ENCODE measurements at places on chromosomes 1 and 21.

GRCh38 chr1:56525489-56526041, 53.8 kb downstream of the PLPP3 start:
- no peak for DNase-seq

DNA sequence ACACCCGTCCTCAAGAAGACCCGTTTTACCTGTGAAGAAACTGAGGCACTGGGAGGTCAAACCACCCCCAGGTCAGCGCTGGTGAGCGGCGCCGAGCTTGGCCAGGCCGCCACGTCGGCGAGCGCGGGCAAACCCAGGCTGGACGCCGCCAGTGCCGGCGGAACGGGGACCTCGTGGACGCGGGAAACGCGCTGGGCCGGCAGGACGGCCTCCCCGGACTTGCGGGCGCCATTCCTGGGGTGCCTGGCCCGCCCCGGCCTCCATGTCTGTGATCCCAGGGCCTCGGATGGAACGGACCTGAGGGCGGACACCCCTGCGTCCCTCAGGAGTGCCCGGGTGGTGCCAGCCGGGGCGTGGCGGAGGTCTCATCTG, 764 bp upstream of the SUMO3 start:
- no peak for DNase-seq

DNA sequence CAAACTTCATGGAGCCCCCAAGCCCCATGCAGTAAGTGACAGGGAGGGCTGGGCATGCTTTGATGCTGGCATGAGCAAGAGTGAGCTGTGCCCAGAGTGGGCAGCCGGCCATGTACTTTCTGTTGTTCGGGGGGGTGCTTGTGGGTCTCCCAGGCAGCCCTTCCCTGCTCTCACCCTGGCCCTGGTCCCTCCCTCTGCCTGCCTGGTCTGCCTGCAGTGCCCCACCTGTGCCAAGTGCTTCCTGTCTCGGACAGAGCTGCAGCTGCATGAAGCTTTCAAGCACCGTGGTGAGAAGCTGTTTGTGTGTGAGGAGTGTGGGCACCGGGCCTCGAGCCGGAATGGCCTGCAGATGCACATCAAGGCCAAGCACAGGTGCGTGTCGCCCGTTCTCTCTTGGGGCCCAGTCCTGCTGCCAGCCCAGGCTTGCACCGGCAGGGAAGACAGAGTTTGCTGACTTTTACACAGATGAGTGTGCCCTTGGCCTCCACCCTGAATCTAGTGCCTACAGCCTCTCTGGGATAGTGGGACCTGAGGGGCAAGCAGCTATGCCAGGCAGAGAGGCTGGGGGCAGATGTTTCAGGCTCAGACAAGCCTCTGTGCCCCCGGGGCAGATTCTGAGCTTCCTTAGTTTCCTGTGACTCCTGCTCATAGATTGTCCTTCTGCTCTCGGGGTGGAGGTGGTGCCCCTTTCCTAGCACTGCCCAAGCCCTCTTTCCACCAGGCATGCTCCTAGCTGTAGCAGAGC, 7.6 kb downstream of the ZBTB48 start:
- no peak for DNase-seq

DNA sequence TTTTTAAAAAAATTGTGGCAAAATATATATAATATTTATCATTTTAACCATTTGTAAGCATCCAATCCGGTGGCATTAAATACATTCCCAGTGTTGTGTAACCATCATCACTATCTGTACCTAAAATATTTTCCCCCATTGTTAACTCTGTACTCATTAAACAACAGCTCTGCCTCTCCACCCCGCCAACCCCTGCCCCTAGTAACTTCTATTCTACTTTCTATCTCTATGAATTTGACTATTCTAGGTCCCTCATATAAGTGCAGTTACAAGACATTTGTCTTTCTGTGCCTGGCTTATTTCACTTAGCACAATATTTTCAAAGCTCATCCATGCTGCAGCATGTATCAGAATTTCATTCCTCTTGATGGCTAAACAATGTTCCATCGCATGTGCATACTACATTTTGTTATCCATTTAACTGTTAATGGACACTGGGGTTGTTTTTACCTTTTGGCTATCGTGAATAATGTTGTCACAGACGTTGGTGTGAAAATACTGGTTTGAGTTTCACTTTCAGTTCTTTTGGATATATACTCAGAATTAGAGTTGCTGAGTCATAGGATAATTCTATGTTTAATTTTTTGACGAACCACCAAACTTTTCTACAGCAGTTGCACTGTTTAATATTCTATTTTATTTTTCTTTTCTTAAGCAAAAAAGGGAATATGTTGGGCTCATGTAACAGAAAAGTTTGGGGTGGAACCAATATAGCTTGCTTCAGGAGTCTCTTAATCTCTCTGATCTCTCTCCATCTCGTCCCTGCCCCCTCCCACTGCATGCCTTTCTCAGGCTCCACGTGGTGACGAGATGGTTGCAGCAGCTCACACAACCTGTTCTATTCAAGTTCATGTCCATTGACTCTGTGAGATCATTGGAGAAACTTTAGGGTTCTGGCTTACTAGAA, 25.2 kb upstream of the RCAN1 start:
- no peak for DNase-seq

- DNase-seq, result no peak
Measured at GRCh38 chr1:230916587-230917283, 48.4 kb upstream of the C1orf198 start.

GRCh38 chr1:158035014-158035413, 41.6 kb downstream of the KIRREL1 start:
- no peak for DNase-seq

- DNase-seq, result no peak
Measured at GRCh38 chr1:53339736-53340635, 12.1 kb upstream of the LRP8 start.

DNA sequence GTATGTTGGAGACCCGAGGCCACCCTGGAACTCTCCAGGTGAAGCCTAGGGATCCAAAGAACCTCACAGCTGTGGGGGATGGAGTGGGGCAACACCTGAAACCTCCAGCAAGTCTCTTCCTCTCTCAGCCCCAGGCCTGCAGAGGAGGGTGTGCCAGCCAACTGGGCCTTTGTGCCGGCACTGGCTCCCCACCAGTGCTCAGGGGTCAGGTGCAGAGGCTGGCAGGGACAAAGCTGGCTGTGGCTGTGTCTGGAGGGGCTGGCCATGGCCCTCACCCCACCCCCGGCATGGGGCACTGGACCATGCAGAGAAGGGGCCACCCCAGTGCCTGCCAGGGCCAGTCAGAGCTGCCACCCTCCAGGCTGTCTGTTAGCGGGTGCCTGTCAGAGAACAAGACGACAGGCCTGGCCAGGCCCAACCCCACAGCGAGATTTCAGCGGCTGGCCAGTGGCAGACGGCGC, 3.9 kb downstream of the COL18A1 start:
- no peak for DNase-seq

DNA sequence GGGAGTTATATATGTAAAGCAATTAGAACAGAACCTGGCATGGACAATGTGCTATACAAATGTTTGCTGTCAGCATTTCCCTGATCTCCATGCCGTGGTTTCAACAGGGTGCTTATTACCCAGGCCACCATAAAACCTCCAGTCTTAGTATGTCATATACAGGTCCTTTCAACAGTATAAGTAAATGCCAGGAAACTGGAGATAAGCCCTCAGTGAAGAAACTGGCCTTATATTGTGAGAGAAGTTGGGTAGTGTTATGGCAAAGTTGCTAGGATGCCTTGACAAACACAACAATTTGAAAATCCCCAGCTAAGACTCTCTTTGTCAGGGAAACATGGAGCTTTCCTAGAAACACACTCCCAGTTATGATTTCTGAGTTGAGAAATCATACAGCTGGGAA, 850.2 kb upstream of the ADAMTS5 start:
- DNase-seq, result no peak

GRCh38 chr1:91579658-91580228, 79.1 kb downstream of the CDC7 start:
- no peak for DNase-seq

DNA sequence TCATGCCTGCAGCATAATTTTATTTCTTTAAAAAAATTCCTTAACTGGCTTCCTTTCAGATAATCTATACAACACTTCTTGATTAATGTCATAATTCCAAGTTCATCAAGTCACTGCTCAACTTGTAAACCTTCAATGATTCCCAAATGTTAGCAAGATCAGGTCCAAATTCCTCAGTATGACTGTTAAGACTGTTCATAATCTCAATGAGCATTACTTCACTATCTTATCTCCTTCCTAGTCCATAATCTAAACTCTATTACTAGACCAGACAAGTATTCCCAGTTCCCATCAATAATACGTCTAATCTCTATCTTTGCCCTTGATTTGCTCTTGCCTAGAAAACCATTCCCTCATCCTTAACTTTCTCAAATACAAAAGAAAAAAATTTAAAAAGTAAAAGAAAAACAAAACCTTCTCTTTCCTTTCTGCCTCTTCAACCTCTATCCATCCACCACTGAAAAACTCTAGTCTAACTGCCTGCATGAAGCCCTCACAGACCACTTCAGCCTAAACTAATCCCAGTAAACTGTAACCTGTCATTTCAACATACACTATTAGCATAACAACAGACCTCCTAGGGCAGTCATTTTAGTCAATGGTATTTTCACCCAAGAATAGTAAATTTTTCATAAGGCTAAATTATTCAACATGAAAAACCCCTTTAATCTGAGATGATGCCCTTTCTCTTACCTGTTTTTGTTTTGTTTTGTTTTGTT, 15.5 kb downstream of the LUZP1 start:
- no peak for DNase-seq

GRCh38 chr1:33182401-33182841, 578 bp upstream of the TRIM62 start:
- peak; percentile 62 for DNase-seq

DNA sequence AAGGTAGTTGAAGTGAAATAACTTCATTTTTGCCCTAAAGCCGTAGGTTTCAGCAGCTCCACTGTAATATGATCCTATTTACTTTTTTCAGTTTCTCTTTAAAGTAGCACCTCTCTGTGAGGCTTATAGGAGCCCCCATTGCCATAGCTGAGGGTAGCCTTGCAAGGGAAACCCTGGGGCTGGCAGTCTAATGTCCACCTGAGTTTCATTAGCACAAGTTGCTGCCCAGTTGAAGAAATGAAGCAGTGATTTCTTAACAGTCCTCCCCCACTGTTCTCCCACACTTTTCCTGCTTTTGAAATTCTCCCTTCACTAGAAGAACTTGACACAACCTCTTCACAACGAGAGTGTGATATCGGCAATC, 1.5 kb downstream of the HMCN1 start:
- no peak for DNase-seq

DNA sequence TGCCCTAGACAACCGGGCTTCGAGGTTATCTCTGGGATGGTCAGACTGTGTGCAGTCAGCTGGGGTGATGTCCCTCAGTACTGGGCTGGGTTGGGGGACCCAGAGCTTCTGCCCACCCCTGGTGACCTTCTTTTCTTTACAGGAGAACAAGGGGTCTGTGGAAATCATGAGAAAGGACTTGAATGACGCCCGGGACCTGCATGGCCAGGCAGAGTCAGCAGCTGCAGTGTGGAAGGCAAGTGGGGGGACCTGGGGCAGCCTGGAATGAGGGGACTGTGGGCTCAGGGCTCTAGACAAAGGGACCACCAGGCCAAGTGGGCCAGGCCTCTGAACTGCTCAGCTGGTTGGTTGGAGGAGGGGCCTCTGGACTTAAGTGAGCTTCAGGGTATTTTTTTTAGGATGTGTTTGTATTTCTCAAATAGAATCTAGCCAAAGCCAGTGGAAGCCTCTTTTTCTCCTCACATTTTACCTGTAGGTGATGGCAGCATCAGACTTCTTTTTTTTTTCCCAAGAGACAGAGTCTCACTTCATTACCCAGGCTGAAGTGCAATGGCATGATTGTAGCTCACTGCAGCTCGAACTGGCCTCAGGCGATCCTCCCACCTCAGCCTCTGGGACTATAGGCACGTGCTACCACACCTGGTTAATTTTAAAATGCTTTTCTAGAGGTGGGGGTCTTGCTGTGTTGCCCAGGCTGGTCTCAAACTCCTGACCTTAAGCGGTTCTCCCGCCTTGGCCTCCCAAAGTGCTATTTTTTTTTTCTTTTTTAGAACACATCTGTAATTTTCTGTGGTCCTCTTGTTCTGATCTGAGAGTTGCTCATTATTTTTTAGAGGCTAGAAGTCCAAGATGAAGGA, 1.9 kb downstream of the RNF187 start:
- DNase-seq, result no peak

DNA sequence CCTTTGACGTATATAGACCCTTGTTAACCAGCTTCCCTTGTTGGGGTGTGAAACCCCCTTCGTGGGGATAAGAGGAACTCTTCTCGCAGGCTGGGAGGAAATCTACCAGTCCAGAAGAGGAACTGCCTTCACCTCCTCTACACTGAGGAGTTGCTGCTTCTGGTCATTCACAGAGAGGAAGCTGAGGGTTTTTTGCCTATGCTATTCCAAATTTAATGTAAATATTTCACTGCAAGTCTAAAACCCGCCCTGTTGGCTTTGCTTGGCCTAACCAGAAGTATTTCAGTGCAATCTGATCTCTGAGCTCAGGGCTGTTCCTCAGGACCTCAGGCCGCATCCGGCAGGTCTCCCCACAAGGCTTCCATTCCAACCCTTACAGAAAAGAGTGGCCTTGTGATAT, 150.1 kb downstream of the HIVEP3 start:
- DNase-seq, result no peak

GRCh38 chr1:94898491-94899385, 28.2 kb downstream of the CNN3 start:
- no peak for DNase-seq

- DNase-seq, result peak; percentile 61
Measured at GRCh38 chr1:201791051-201791778, 37.7 kb upstream of the IPO9 start.

- DNase-seq, result peak; percentile 80
Measured at GRCh38 chr1:199859491-199859933, 168.0 kb upstream of the NR5A2 start.

DNA sequence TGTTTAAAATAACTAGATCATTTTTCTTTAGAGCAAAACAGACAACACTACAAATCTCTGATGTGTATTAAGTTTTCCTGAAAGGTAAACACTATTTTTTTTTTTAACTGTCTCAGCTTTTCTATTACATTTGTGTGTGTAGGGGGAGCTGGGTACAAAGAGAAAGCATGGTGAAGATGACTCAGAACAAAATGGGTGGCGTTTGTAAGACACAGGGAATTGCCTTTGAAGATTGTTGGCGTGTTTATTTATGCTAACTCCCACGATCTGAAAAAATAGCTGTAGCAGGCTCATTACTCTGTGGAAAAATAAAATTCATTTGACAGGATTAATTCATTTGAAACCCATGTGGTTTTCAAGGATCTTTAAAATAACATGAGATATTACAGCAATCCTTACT, 285.1 kb downstream of the RYR2 start:
- DNase-seq, result no peak

DNA sequence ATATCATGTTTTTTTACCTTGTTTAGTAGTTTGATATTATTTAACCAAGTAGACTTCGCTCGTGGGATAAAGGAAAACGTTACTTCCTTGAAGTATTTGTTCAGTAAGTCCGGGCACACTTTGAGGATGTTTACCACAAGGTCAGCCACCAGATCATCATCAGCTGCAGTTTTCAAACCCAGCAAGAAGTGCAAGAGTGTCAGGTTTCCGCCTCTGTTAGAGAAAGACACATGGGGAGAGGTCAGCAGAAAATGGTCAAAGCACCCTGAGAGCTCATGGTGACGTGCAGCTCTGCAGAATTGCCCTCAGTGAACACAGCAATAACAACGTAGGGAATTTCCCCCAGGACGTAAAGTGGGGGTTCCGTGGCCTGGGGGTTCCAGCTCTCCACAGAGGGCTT, 24.4 kb downstream of the URB1 start:
- DNase-seq, result no peak

- no peak for DNase-seq
Measured at GRCh38 chr21:28423521-28424190, 569.0 kb downstream of the LTN1 start.
